DMS153 (cell line): ENCODE measurements at places on chromosomes 11 and 22.

- DNase-seq: no peak
Observed at GRCh38 chr22:30209642-30210041, 36.9 kb downstream of the LIF start.

- no peak for DNase-seq
Observed at GRCh38 chr11:40958707-40959106, 500.7 kb downstream of the LRRC4C start.

GRCh38 chr11:11363674-11364073 is 10.6 kb upstream of the CSNK2A3 start:
- no peak for DNase-seq

DNA sequence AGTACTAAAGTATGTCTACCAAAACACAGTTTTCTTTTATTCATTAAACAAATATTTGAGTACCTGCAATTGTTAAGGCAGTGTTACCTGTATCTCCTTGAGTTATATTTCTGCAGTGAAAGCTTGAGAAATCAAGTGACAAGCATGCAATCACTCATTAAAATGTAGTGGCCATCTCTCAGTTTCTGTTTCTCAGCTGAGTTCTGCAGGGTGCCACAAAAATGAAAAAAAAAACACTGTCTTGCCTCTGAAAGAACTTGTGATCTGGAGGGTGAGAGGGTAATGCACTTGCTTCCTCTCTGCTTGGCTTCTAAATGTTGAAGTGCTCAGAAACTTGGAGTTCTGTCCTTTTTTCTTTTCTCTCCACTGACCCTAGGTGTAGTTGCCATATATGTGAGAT is 6.8 kb downstream of the QSER1 start:
- no peak for DNase-seq

- no peak for DNase-seq
Observed at GRCh38 chr11:120335556-120335907, 681 bp upstream of the ARHGEF12 start.

- DNase-seq: no peak
Observed at GRCh38 chr22:46894081-46894671, 131.7 kb downstream of the TBC1D22A start.

- DNase-seq: no peak
Observed at GRCh38 chr11:103881584-103881983, 154.9 kb upstream of the DDI1 start.

DNA sequence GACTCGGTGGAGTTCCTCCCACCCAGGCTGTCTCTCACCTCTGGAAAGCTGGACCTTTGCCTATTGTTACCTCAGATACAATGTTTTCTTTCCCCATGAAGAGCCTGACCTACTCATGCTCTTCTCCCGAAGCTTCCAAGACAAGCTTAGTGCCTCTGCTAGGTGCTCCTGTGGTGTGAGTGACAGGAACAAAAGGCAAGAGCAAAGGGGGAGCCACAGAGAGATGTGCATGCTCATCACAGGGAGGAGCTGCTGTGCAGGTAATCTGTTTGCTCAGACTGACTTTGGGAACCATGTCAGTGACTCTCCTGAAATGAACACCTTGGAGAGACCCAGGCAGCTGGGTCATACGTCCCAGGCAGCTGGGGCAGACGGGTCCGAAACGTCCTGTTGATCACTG is 53.6 kb upstream of the VSTM5 start:
- peak; percentile 55 for DNase-seq

GRCh38 chr11:108825381-108825780 is 160.5 kb downstream of the DDX10 start:
- DNase-seq: no peak
